ENCODE measurements at places on chromosomes 2 and 18.

- H3K27ac ChIP-seq: peak overlapping the region; percentile 91
- no peaks in the 10 kb centered on the region for H3K27me3 ChIP-seq
- H3K4me1 ChIP-seq: peaks cover 91% of the 10 kb centered on the region
- DNase-seq: no peak
- H3K36me3 ChIP-seq: peaks cover 36% of the 10 kb centered on the region
Observed at GRCh38 chr2:97718942-97719341, 5.6 kb downstream of the ZAP70 start.

- DNase-seq: no peak
- H3K27ac ChIP-seq: peak overlapping the region; percentile 73
- H3K36me3 ChIP-seq: no peaks in the 10 kb centered on the region
Observed at GRCh38 chr2:108787216-108787541, 608 bp downstream of the CCDC138 start.

- H3K4me1 ChIP-seq: no peaks in the 10 kb centered on the region
- no peaks in the 10 kb centered on the region for H3K27me3 ChIP-seq
- H3K36me3 ChIP-seq: no peaks in the 10 kb centered on the region
- no peak for DNase-seq
- no peak overlapping the region for H3K27ac ChIP-seq
Observed at GRCh38 chr2:31253356-31254131, 19.6 kb downstream of the EHD3 start.

DNA sequence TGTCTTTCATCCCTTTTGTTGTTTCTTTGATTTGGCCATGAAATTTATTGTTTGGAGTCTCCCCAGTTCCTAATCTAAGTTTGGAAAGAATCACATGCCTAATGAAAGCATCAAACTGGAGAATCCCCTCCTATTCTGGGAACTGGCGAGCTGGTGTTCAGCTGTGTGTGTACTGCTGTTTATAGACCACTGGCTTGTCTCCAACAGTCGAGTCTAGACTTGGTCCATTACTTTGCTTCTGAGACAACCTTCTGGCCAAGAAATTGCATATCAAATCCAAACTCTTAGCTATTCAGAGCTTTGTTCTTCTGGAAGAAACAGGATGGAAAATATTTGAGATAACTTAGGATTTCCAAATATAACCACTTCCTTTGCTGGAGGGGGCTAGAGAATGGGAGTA lies 111.5 kb upstream of the THSD7B start:
- H3K27ac ChIP-seq: no peak overlapping the region
- H3K4me1 ChIP-seq: no peaks in the 10 kb centered on the region
- DNase-seq: no peak
- H3K4me3 ChIP-seq: no peak overlapping the region
- peaks cover 7% of the 10 kb centered on the region for H3K27me3 ChIP-seq

- DNase-seq: no peak
- peaks cover 15% of the 10 kb centered on the region for H3K4me1 ChIP-seq
- no peak overlapping the region for H3K4me3 ChIP-seq
Observed at GRCh38 chr2:29001806-29002205, 20.7 kb downstream of the TOGARAM2 start.
